Mononuclear cell (primary cell): ENCODE measurements at places on chromosomes 16 and 17. TPM values are rescaled to one million over a fixed set of nuclear protein-coding genes. Genes with fewer than 3 reads are reported as not detected.

Gene FAM83G
- total RNA-seq: 3.0 TPM

Gene LRRC75A
- total RNA-seq: 2.2 TPM

Gene SPNS2
- total RNA-seq: 0.10 TPM

Gene HSD11B2
- not detected for total RNA-seq

Gene HYDIN
- total RNA-seq: 0.21 TPM

Gene SLC12A3
- 0.10 TPM for total RNA-seq

Gene METTL26
- total RNA-seq: 49.0 TPM

Gene FAM222B
- 15.1 TPM for total RNA-seq

Gene LRRC46
- not detected for total RNA-seq

Gene CACNA1H
- total RNA-seq: 0.52 TPM
